ENCODE measurements at places on chromosomes 11 and 22.

DNA sequence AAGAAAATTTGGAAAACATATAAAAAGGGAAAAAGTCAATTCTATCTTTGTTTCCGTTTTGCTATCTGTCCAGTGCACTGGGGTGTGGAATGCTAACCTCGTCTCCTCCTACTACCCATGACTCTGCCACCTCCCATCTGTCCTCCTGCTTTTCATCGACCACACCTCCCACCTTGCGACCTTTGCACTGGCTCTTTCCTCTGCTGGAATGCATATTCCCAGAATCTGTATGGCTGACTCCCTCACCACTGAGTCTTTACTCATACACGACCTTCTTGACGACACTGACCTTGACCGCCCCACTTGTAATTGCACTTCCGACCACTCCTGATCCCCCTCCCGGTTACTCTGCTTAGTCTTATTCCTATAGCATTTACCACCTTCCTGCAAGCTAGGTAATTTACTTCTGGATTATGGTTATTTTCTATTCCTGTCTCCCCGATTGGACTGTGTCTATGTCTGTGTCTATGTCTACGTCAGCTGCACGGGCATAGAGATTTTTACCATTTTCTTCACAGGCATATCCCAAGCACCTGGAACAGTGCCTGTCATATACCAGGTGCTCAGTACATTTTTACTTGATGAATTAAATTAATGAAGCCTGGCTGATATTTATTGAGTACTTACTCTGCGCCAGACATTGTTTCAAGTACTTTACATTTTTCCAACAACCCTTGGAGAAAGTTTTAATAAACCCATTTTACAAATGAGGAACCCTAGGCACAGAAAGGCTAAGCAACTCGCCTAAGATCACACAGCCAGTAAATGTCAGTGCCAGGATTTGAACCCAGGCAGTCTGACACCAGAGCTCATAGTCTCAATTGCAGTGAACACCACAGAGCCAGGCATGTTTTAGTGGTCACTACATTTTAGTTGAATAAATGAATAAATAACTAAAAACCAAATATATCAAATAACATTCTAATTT lies 89.3 kb upstream of the SLC22A12 start:
- no peak for DNase-seq

DNA sequence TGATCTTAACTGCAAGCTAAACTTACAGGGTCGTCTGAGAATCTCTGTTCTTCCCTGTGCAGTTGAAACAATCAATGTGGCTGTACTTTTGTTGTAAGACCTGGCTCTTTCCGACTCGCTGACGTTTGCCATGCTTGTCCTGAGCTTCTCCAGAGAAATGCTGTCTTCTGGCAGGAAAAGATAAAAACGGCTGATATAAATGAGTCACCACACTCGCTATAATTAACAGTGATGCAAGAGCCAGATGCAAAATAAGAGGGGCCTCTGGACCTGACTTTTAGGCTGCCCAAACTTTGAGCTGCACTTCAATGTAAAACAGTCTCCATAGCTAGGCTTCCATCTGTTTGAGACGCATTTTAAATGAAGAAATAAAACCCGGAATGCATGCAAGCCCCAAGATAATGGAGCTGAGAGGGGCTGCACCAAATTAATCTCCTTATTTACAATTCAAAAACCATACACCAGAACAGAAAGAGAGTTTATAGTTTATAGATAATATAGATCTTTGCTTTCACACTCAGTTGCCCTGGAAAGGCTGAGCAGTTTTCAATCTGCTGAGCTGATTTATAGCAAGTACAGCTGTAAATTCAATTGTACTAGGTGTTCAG lies 48.5 kb downstream of the WT1 start:
- DNase-seq: peak; percentile 28

DNA sequence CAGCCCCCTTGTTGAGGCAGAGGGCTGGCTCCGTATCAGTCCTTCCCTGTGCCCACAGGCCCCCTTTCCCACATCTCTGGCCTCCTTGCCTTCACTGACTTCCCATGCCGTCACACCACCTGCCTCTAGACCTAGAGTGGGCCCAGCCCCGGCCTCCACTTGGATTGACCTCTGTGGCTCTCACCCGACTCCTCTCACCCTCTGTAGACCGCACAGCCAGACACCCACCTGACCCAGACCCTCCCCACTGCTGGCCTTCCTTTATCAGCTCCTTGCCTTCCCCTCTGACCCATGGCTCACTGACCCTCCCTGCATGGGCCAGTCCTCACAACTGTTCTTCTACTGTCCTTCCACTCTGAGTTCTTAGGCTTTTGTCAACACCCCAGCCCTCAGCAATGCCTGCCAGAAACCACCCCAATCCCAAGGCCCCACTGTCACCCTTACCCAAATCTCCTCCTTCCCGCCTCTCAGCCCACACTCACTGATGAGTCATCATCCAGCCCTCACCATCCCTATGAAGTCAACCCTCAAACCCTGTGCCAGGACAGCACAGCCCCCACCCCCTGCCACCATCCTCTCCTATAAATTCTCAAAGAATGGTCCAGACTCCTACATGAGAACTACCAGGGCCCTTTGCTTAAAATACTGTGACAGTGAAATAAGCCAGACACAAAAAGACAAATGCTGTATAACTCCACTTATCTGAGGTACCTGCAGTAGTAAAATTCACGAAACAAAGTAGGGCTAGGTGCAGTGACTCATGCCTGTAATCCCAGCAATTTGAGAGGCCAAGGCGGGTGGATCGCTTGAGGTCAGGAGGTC lies 53.4 kb downstream of the SCGB1A1 start:
- no peak for DNase-seq

- DNase-seq: peak; percentile 75
Observed at GRCh38 chr11:12723421-12724300, 49.4 kb downstream of the TEAD1 start.

- DNase-seq: peak; percentile 6
Observed at GRCh38 chr11:126834149-126834548, 166.4 kb downstream of the KIRREL3 start.

Measured in iris pigment epithelial cell (primary cell).